ENCODE measurements at places on chromosomes 5 and 9. TPM values are rescaled to one million over a fixed set of nuclear protein-coding genes. Genes with fewer than 3 reads are reported as not detected.

PRR16 gene
- 1.3 TPM for total RNA-seq

KLF4 gene
- 5.7 TPM for total RNA-seq

HMMR gene
- total RNA-seq = 78.3 TPM

TOMM5 gene
- total RNA-seq = 512 TPM

PDE6A gene
- not detected for total RNA-seq

HMCN2 gene
- total RNA-seq = not detected

BTNL3 gene
- total RNA-seq = not detected

ELAVL2 gene
- not detected for total RNA-seq

NDUFS4 gene
- 218 TPM for total RNA-seq

BSPRY gene
- not detected for total RNA-seq

GRXCR2 gene
- not detected for total RNA-seq

FUT7 gene
- not detected for total RNA-seq

NUTM2G gene
- total RNA-seq = under 0.01 TPM

SEMA4D gene
- total RNA-seq = 4.5 TPM

KCNIP1 gene
- 3.9 TPM for total RNA-seq

FCN2 gene
- total RNA-seq = not detected

ARHGEF37 gene
- total RNA-seq = 0.80 TPM

AHRR gene
- total RNA-seq = 15.3 TPM

- DNase-seq = no peak
Observed at GRCh38 chr5:93595420-93596147, 12.6 kb downstream of the NR2F1 start.

- no peak for DNase-seq
Observed at GRCh38 chr5:136836093-136836492, 470.7 kb upstream of the TRPC7 start.

- no peak for DNase-seq
Observed at GRCh38 chr5:154683101-154683880, 71.9 kb upstream of the LARP1 start.

DNA sequence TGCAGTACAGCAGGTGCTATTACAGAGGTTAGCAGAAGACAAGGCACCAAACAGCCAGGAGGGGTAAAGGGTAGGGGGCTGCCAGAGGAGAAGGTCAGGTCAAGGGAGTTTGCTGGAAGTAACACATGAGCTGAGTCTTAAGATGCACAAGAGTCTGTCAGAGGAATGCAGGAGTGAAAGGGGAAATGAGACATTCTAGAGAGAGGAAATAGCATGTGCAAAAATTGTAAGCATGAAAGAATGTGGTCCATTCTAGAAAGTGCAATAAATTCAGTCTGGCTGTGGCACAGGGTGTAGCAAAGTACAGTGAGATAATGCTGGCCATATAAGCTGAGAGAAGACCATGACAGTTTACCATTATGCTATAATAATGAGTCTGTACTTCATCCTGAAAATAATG lies 6.6 kb downstream of the GOLGA1 start:
- no peak for DNase-seq

- DNase-seq = peak; percentile 93
Observed at GRCh38 chr5:95669540-95669939, 13.3 kb downstream of the SPATA9 start.

- DNase-seq = no peak
Observed at GRCh38 chr5:541539-542318, 17.5 kb upstream of the SLC9A3 start.

DNA sequence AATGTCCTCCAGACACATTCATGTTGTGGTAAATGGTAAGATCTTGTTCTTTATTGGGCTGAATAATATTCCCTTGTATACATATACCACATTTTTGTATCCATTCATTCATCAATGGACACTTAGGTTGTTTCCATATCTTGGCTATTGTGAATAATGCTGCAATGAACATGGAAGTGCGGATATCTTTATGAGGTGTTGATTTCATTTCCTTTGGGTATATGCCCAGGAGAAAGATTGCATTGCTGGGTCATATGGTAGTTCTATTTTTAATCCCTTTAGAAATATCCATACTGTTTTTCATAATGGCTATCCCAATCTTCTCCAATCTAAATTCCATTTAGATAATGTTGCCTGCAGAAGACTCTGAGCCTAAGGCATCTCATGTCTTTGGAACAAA lies 78.0 kb upstream of the TNC start:
- no peak for DNase-seq

- DNase-seq = peak; percentile 45
Observed at GRCh38 chr5:120778491-120779484, 314.7 kb downstream of the PRR16 start.

DNA sequence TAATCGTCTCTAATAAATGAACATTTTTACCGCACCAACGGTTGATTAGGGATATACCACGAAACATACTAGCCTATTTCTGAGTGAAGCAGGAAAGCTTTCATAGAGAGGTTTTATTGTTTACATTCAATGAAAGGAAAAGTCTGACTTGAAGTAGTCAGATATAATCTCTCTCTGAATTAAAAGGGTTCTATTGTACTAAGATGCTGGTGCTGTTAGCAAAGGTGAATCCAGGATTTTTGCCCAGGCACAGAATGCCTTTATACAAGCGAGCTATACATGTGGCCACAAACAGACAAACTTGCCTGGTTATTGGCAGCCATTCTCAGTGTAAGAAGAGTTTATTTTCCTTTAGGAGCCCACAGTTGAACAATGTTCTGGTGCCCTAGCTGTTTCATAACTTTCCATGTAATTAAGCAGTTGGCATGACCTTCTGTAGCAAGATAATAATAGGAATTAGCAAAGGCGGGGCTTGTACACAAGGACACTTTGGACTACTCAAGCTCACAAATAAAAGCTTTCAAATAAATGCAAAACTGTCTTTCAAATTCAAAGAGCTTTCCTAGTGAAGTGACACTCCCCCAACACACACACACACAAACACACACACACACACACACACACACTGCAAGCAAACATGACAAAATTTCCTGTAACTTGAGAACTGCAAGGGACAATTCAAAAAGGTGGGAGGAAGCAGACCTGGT lies 198.7 kb upstream of the MAP3K1 start:
- DNase-seq = no peak

- DNase-seq = no peak
Observed at GRCh38 chr9:120734607-120735410, 20.5 kb upstream of the MEGF9 start.

GRCh38 chr5:172035049-172035448 lies 28.6 kb upstream of the FBXW11 start:
- no peak for DNase-seq

GRCh38 chr9:20740929-20741582 lies 57.0 kb downstream of the FOCAD start:
- no peak for DNase-seq

- DNase-seq = no peak
Observed at GRCh38 chr9:128321879-128322403, 306 bp downstream of the TRUB2 start.

- DNase-seq = no peak
Observed at GRCh38 chr5:144318011-144318410, 147.3 kb downstream of the KCTD16 start.

GRCh38 chr5:171908638-171909037 lies 97.8 kb downstream of the FBXW11 start:
- DNase-seq = no peak

- DNase-seq = no peak
Observed at GRCh38 chr9:99090336-99091130, 14.4 kb upstream of the TGFBR1 start.

GRCh38 chr5:96337048-96337781 lies 95.8 kb downstream of the PCSK1 start:
- no peak for DNase-seq

DNA sequence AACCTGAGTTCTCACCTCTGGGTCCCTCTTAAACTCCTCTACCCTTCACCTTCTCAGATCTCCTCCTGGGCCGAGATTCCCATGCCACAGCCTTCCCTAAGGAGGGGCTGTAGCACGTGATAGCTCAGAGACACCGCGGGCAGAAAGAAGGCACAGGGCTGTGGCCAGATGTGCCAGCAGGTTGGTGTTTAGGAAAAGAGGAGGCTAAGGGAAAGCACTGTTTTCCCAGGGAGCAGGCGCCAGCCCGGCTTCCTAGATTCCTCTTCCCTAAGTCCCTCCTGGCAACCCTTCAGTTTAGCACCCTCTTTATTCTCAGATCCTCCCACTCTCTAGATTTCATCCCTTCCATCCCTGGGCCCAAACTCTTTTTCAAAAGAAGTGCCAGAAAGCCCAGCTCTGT lies 59.4 kb upstream of the CCNG1 start:
- no peak for DNase-seq

DNA sequence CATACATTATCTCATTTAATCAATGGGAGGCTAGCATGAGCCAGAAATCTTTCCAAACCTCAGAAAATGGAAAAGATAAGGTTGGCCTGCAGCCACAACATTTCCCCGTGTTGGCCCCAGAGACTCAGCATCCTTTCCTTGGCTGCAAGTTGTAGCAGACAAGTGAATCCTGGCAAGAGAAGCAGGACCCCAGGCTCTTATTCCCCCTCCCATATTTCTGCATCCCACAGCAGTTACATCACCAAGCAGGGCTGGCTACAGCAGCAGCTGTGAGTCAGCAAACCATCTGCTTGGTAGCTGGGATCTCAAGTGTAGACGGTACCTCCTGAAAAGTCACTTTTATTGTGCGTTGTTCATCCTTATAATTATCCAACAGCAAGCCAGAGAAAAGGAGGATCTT lies 212.4 kb downstream of the GNA14 start:
- no peak for DNase-seq

- no peak for DNase-seq
Observed at GRCh38 chr9:134217431-134218210, 53.3 kb upstream of the RNU6ATAC start.

GRCh38 chr9:21964925-21965385 lies 29.2 kb downstream of the CDKN2A start:
- no peak for DNase-seq

DNA sequence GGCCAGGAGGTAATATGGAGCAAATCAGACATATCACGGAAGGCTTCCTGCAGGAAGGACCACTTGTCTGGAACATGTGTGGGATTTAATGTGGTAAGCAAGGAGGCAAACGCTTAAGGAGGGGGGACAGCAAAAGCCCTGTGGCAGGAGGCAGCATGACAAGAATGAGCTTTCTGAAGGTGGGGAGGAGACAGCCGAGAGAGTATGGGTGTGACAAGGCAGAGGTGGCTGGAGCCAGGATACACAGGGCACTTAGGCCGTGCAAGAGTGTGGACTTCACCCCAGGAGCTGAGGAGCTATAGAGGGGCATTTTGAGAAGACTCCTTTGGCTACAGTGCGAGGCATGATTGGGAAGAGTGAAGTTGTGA lies 14.4 kb upstream of the S1PR3 start:
- DNase-seq = no peak

- no peak for DNase-seq
Observed at GRCh38 chr5:270340-270739, 1.1 kb upstream of the PDCD6 start.

DNA sequence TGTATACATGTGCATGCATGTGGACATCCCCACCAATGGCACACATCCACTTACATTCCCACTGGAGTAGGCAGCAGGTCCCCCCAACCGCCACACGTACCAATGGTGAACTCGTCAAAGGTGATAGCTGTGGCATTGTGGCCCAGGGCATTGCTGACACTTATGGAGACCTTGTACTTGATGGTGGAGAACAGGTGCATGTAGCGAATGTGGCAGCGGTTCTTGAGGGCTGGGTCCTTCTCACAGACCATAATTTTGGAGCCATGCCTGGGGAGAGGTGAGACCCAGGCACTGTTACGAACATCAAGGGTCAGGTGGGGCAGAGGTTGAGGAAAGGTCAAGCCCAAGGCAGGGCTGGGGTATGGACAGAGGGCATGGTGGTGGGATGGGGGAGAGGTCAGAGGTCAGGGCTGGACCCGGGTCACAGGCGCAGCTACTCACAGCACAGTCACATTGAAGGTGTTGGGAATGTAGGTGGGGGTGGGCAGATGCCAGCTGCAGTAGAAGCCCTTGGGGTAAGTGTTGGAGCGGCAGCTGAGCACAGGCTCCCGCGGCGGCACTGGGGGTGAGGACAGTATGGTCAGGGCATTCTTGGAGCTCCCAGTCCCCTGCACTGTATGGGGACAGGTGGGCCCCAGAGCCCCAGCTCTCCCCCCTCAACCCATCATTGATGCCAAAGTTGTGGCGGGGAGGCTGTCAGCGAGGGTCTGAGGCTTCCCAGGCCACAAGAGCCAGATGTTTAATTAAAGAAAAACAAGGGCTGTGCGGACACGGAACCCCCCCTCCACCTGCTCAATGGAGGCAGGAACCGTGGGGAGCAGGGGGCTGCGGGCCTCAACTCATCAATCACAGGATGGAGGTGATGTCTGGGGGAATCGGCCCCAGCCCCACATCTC lies 31.9 kb downstream of the CNTFR start:
- no peak for DNase-seq

DNA sequence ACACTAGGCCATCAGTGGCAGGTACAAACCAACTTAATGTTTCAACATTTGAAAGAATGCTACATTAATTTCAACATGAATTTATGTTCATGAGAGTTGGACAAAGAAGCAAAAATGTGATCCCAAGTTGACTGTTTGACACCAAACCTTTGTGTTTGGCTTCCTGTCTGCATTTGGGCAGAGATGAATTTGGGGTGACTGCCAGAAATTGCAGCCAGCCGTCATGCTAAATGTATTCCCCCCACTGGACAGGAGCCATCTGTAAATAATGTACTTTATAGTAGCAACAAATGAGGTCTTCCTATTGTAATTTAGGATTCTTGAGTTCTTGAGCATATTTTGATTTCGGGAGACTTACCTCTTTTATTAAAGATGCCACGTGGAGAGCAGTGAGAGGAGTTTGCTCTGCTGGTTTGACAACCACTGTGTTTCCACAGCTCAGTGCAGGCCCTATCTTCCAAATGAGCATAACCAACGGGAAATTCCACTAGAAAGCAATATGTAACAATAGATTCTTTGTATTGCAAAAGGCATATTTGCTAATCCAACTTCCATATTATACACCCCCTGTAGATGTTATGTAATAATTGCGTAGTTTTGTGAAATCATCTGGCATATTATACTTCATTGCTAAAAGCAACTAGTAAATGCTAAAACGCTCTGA lies 27.6 kb downstream of the ALDH1A1 start:
- no peak for DNase-seq

DNA sequence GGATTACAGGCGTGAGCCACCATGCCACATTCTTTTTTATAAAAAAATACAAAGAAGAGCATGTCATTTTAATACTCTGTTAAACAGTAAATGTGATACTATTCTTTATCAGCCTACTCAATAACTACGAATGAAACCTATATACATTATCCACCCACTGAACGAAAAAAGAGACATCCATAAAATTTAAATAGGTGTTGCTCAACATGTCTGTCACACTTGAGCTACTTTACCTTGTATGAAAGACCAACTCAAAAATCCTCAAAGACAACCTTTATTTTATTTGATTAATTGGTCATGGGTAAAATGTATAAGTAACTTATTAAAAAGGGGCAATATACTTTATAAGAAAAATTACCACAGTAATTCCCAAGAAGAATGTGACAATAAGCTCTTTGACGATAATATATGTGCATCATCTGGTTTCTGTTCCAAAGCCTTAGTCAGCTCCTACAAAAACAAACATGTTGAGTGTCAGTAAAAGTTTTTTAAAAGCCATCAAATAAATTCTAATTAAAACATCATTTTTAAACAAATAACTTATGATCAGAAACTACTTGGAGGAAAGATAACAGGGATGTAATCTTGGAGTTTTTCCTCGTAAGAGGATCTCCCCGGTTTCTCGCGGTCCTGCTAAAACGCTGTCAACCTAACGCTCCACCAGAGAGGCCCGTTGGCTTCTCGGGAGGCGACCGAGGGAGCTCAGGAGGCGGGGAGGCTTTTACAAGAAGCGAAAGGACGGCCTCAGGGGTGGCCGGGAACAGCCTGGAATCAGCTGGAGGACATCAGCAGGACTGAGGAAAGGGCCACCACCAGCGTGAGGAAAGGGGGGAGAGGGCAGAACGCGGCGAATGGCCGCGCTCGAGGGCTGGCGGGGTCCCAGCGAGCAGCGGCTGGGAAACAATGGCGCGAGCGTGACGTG lies 13.5 kb upstream of the ANKRD18B start:
- peak; percentile 79 for DNase-seq
